CMK (cell line): ENCODE measurements at places on chromosomes 4 and X.

GRCh38 chrX:39667736-39668482 is 429.8 kb downstream of the BCOR start:
- no peak for DNase-seq

- DNase-seq, result no peak
Measured at GRCh38 chrX:67601771-67602170, 58.0 kb downstream of the AR start.

DNA sequence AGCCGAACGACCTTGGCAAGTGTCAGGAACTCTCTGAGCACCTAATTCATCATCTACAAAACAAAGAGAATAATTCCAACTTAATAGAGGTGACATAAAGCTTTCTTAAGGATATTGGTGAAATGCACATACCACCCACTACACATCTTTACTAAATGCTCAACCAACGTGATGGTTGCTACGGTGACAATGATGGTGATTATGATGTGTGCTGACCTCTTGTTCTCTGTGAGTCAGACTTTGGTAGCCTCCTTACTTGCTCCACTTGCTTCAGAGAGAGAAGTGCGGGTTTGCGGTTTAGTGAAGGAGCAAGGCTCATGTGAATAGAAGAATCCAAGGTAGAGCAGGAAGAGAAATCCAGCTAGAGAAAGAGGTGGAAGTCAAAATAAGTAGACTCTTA is 52.8 kb upstream of the CLNK start:
- no peak for DNase-seq

DNA sequence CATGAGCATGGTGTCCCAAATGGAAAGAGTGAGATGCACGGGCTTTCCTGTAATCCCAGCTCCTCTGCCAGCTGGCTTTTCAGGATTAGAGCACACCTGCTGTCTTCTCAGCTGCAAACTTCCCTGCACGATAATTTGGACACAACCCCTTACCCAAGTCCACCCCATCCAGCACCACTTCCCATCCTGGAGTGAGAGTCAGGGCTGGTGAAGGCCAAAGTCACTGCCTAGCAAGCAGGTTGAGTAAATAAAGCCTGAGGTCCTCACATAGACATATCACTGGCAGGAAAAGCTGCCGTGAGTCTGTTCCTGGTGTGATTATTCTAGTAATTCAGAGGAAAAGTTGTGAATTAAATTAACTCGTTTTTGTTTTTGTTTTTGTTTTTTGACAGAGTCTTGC is 113.9 kb upstream of the MBNL3 start:
- no peak for DNase-seq

DNA sequence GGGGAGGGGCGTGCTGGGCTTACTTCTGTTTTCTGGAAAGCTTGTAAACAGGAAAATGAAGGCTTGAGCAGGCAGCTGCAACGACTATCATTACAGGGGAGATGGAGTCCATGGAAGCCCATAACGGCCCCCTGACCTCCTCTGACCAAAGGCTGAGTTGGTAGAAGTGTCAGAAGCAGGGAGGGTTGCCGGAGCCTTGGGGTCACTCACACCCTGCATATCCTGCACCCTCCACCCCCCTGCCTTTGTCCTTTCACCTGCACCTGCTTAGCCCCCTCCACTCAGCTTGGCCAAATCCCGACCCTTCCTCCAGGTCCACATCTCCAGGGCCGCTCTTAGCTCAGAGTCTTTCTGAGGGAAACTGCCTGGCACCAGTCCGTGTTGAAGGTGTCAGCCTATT is 12.5 kb upstream of the MSX1 start:
- DNase-seq, result no peak

DNA sequence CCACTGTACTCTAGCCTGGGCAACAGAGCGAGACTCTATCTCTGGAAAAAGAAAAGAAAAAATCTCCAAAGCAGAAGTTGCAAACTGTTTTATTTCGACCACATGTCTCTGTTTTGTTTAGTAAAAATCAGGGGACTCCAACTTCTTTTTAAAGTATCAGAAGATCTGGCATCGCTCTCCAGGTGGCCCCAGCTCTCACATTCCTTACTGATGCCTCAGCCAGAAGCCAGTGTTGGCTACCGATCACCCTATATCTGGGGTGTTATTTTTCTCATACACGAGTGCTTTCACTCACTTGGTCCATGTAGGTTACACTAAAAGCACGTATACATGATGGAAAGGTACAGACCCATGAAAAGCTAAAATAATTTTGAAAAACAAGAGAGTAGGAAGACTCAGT is 8.3 kb downstream of the MPP1 start:
- DNase-seq, result no peak

DNA sequence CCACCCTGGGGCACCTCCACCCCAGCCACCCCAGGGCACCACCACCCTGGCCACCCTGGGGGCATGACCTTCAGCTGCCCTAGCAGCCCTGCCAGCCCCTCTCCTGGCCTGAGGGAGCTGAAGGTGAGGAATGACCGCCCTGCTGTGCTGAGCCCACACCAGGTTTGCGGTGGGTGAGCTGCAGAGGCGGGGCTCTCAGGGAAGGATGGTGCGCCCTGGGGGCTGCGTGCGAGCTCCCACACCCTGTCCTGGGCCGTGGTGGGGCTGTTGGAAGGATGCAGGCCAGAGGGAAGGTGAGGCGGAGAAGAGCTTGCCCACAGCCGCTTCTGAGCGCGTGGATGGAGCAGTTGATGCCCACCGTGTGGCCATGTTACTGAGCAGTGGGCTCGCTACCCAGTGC is 17.7 kb downstream of the UVSSA start:
- DNase-seq, result no peak

- no peak for DNase-seq
Measured at GRCh38 chrX:41522081-41522480, 74.9 kb downstream of the NYX start.

DNA sequence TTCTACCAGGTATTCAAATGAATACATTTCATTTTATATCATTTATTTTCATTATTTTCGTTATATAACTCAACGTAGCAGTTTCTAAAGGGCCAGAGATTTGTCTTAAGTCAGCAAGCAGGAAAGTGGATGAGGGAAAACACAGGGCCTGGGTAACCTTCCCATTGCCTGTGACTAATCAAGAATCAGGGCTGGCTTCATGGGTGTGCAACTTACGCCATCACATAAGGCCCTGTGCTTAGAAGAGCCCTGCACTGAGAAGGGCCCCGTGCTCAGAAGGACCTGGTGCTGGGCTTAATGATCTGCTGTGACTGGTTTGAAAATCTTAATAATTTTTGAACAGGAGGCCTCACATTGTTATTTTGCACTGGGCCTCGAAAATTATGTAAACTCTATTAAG is 65.4 kb upstream of the FAM9C start:
- DNase-seq, result no peak

DNA sequence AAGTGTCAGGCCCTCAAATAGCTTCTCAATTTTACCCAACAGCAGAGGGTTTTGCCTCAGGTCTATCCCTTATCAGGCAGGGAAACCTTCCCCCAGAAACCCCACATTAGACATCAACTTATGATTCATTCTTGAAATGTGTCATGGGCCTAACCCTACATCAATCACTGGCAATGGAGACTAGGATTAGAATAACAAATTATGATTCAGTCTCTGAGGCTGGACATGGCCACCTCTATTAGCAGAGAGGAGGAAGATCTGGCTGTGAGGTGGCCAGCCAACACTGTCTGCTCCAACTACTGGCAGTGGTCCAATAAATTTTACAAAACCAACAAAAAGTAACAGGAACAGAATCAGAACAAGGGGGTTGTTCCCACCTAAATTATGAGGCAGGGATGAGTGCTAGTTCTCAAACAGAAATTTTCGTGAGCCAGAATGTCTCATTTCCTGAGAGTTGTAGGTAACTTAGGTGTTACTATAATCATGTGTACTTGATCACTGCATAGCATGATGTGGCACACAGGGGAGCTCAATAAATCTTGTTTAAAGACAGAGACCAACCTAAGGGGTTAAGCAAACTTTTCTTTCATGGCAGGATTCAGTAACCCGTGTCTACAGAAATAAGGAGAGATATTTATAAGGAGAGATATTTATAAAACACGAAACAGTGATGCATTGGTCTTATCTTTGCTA is 126.8 kb downstream of the NFKB1 start:
- DNase-seq, result no peak

DNA sequence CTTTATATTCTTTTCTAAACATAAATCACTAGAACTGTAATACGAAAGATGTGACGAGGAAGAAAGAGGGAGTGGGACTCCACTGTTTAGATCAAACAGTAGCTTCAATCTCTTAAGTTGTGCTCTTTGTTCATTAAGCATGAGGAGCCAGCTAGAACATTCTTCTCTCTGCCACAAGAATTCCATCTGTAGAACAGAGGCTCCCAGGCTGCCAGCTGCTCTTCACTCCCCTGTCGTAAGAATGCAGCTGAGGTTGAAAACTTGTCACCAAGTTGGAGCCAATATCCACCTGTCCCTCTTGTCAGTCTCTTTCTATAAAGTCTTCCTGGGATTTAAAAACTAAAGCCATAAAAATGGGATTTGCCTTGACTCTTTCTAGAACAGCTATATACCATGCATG is 65.0 kb upstream of the SEC24B start:
- no peak for DNase-seq

DNA sequence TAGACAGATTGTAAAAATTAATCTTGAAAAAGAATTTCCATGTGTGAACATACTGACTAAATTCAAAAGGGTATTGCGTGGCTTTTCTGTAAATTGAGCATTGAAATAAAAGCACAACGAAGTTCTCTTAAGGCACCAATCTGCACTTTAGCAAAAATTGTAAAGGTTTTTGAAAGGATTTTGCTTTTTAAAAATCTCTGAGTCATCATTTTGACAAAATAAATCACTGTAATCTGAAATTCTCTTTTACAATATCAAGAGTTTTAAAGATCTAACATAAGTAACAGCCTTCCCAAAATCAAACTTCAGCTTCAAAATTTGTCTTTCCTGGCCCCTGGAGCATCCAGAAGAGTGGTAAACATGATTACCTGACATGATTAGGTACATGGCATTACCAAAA is 830.9 kb upstream of the AGA start:
- DNase-seq, result no peak

DNA sequence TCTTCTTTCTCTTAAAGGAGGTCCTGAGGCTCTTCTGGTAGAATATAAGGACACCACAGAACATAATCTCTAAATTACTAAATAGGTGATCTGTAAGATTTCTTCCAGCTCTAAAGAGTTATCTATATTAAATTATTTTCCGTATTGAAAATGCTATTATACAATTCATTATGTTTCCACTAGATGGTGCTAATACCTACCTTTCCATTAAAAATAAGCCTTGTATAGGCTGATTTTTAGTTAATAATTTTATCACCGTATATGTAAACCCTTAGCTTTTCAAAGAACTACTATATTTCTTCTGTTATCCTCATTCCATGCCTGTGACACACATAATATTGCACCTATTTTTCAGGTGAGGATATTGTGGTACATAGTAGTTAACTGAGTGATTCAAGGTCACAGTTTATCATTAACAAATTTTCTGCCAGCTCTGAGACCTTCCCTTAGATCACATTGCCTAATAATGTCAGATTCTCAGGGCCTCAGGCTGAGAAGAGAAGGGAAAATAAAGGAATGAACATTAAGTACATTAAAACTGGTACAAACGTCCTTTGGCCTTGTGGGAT is 138.8 kb downstream of the TEX11 start:
- DNase-seq, result no peak

GRCh38 chr4:38333219-38333618 is 330.8 kb upstream of the KLF3 start:
- DNase-seq, result no peak

DNA sequence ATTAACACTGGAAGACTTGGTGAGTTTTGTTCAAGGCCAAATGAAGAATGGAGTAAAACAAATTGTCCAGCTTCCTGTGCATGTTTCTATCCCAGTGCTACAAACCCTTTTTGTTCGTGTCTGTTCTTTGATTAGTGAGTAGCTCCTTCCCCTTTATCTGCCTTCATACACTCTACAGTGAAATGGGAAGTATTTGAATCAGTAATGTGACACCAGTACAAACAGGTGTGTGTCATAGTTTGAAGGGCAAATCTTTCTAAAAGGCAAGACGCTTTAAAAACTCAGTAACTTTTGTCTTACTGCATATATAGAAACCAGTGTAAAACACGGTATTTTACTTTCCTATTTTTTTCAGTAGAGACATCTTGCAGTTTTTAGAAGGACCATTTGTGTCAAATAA is 5.9 kb downstream of the ARHGEF38 start:
- no peak for DNase-seq

GRCh38 chr4:142598132-142598531 is 248.0 kb downstream of the INPP4B start:
- no peak for DNase-seq

GRCh38 chr4:7701866-7702649 is 237.6 kb downstream of the AFAP1 start:
- DNase-seq, result no peak

GRCh38 chrX:78124307-78124706 is 15.1 kb downstream of the TAF9B start:
- DNase-seq, result no peak

GRCh38 chr4:76029300-76029699 is 6.0 kb upstream of the CXCL10 start:
- no peak for DNase-seq

GRCh38 chrX:70754169-70754848 is 154.2 kb downstream of the TEX11 start:
- DNase-seq, result no peak

DNA sequence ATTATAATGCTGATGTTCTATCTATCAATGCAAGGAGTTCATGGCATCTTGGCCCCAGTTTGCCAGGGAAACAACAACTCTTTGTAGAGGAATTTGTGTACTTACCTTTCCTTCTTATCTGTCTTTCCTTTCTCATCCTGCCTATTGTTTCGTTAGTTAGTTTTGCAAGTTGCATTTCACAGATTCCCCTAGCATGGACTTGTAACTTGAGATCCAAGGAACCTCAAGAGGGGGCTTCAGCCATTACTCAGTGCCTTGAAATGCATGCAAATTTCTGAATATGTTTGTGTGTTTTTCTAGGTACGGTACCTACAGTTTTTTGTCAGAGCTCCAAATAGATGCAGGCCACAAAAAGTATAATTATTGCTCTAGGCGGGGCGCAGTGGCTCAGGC is 203.6 kb downstream of the LDB2 start:
- no peak for DNase-seq

- DNase-seq, result no peak
Measured at GRCh38 chrX:106606571-106606970, 5.2 kb upstream of the RADX start.

DNA sequence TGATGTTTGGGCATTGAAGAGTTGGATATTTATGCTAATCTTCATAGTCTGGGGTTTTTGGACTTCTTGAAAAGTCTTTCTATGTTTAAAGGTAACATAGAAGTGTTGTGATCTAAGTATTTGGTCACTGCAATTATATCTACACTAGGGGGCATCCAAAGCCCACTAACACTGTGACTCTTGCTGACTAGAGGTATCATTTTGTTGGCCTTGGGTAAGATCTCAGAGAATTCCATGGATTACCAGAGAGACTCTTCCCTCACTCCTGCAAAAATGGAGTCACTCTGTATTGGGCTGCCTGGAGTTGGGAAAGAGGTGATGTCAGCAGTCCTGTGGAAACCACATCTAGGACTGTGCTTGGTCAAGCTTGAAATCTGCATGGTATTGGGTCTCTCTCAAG is 1077.6 kb downstream of the FAM133A start:
- DNase-seq, result no peak

GRCh38 chr4:22338796-22339195 is 177.1 kb downstream of the ADGRA3 start:
- no peak for DNase-seq

GRCh38 chr4:76920715-76921114 is 22.8 kb upstream of the SOWAHB start:
- no peak for DNase-seq
